ENCODE measurements at places on chromosomes 16 and 17. TPM values are rescaled to one million over a fixed set of nuclear protein-coding genes. Genes with fewer than 3 reads are reported as not detected.

C1QTNF8 gene
- total RNA-seq = not detected

DNA sequence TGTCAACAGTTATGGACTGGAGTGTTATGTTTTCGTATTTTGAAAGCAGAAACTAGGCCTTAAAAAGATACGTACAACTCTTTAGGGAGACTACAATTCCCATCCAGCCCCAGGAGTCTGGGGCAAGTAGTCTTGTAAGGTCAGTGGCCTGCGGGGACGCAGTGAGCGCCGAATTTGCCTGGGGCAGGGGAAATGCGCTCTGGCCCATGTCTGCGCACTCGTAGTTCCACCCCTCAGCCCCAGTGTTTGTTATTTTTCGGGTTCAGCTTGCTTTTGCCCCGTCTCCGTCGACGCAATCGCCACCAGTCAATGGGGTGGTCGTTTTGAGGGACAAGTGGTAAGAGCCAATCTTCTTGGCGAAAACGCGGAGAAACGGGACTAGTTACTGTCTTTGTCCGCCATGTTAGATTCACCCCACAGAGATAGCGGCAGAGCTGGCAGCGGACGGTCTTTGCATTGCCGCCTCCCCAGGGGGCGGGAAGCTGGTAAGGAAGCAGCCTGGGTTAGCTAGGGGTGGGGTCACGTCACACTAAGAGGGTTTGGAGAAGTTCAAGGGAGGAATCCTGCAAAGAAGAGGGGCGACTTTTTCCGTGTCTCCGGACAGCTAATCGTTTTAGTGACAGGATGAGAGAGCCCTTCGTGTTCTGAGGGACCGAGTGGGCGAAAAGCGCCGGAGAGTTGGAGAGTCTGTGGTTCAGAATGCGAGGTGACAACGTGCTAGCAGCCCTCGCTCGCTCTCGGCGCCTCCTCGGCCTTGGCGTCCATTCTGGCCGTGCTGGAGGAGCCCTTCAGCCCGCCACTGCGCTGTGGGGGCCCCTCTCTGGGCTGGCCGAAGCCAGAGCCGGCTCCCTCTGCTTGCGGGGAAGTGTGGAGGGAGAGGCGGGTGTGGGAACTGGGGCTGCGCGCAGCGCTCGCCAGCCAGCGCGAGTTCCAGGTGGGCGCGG is 1.1 kb upstream of the BRCA1 start:
- no peak for DNase-seq

DNA sequence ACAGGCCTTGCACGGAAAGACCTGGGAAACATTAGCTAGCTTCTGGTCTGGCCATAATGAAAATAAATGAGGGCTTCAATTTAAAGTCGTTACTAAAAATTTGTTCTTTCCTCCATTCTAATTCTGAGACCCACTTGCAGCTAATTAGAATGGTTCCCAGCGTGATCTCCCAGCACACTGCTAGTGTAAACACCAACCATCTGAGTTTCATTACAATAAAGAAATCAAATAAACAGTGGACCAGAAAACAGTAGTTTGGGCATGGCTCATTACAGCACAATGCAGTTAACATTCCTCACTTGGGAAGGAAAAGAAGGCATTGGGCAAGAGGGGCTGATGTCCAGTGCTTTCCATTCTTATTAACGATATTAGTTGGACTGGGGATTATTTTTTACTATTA is 410.9 kb upstream of the SOX9 start:
- DNase-seq = no peak

GRCh38 chr17:40072735-40073346 is 10.1 kb downstream of the THRA start:
- no peak for DNase-seq

DNA sequence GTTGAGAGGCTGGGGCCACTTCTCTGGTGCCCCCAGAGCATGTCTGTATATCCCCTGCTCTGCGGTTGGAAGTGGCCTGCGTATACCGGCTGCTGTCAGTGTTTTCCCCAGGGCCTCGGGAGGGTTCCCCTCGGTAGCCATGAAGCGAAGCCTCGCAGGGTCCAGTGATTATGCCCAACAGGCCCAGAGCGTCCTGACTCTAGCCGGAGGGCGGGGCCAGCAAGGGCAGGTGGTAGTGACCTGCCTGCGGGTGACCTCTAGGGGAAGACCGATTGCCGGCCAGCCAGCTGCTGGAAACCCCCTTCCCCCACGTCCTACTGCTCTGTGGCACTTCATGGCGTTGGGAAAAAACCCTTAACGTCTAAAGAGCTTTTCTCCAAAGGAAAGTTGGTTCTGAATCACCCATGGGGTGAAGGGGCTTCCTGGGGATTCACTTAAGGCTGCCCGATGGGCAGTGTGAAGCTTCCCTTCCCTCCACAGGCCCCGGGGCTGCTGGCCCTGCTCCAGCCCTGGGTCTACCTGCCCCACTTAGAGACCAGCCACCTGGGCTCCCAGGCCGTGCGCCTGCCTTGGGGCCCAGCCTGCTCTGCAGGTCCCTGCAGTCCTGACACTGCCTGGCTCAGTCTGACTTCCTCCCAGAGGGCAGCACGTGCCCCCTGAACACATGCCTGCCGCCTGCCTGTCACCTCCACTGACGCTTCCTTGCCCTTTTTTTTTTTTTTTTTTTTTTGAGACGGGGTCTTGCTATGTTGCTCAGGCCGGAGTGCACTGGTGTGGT is 72.8 kb downstream of the SOCS1 start:
- no peak for DNase-seq

GRCh38 chr17:59769887-59770286 is 62.4 kb downstream of the VMP1 start:
- no peak for DNase-seq

DNA sequence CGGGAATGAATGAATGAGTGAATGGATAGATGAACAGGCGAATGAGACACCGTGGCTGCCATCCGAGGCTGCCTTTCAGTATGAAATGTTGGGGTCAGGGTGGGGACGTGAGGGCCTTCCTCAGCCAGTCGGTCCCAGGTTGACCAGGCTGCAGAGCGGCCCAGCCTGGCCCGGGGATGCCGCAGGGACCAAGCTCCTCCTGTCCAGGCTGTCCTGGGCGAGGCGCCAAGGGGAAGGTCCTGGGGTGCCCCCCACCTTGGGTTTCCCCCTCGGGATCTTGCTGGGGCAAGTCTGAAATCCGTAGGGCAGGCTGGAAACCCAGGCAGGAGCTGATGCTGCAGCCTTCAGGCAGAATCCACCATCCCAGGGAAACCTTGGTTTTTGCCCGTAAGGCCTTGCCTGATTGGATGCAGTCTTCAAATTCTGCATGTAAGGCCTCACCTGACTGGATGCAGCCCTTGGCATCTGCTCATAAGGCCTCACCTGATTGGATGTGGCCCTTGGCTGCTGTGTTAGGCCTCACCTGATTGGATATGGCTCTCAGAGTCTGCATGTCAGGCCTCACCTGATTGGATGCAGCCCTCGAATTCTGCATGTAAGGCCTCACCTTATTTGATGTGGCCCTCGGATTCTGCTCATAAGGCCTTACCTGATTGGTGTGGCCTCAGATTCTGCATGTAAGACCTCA is 61.7 kb upstream of the ZNF469 start:
- no peak for DNase-seq
